ENCODE measurements at places on chromosomes 6 and 20.
A peak's percentile ranks its signal among the peaks of the same experiment; 100 is the strongest.

- no peak for DNase-seq
These were observed 246.7 kb downstream of the CD109 start for GRCh38 chr6:73942592-73943186.

DNA sequence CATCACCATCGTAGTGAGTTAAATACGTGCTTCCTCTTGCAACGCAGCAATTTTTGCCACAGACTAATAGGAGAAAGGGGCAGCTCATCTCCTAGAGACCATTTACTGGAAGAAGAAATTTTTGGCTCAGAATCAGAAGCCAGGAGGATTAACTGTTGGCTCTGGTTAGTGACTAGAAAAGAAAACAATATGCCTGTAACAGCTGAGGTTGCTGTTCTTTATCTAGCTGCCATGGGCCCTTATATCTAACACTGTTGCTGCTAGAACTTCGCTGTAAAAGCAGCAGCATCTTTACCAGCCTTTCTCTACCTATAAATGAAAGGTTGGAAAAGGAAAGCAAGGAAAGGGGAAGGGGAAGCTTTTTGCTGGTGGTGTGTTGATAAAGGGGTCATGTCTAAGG lies 65.9 kb downstream of the FAM135A start:
- DNase-seq, result no peak

DNA sequence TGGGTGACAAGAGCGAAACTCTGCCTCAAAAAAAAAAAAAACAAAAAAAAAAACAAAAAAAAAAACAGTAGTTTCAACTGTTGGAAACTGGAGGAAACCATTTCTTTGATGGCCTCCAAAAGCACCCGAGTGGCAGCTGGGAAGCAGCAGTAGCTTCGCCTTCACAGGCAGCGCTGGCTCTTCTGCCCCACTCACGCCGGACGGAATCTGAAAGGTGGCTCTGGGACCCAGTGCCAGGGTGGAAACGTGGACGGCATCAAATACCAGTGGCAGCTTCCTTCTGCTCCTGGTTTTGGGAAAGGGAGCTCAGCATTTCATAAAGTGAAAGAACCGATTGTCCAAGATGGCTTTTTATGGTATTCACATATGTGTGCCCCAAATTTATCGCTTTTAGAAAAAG lies 159.4 kb downstream of the SMOC2 start:
- no peak for DNase-seq

GRCh38 chr6:73704260-73704659 lies 8.3 kb downstream of the CD109 start:
- DNase-seq, result no peak

DNA sequence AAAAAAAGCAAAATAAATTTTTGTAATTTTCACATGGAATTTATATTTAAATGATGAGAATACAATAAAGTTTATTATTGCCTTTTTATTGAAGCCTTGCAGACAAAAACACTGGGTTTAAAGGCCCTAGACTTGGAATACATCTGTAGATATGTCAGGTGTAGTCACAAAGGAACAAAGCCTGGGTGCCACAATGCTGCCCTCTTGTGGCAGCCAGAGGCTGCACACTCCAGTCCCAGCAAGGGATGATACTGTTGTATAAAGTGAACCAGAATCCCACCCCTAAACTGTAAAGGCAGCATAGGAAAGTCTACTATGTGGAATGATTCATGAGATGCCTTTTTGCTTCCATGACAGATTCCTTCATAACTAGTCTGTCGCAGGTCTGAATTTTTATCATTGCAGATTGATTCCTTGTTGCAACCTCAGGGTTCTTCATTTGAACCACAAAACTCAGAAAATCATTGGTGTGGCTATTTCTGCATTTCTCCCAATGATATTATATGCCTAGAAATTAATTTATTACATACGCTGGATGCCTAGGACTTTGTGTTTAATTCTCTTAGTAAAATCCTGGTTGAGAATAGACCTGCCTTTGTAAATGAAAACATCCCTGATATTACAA lies 37.0 kb downstream of the MAK start:
- peak; percentile 28 for DNase-seq
